Cardiac muscle cell (in vitro differentiated cells and primary cell): ENCODE measurements at places on chromosomes 3 and 15. TPM values are rescaled to one million over a fixed set of nuclear protein-coding genes. Genes with fewer than 3 reads are reported as not detected.

ABHD10 gene
- 22.6 and 27.9 TPM in 2 replicates for total RNA-seq

GRCh38 chr3:189914799-189915198 is 205.9 kb downstream of the P3H2 start:
- no peaks in the 10 kb centered on the region for H3K4me1 ChIP-seq
- peaks cover 3% of the 10 kb centered on the region for H3K27me3 ChIP-seq
- DNase-seq: peak; percentile 88
- H3K4me3 ChIP-seq: no peak overlapping the region
- no peak overlapping the region for H3K27ac ChIP-seq

ZNF385D gene
- 0.74 and 1.3 TPM in 2 replicates for total RNA-seq

- no peaks in the 10 kb centered on the region for H3K27me3 ChIP-seq
- H3K4me3 ChIP-seq: no peak overlapping the region
- H3K36me3 ChIP-seq: no peaks in the 10 kb centered on the region
Observed at GRCh38 chr3:192170659-192171058, 556.7 kb downstream of the FGF12 start.

EPHB3 gene
- total RNA-seq: 132 and 170 TPM in 2 replicates

DNA sequence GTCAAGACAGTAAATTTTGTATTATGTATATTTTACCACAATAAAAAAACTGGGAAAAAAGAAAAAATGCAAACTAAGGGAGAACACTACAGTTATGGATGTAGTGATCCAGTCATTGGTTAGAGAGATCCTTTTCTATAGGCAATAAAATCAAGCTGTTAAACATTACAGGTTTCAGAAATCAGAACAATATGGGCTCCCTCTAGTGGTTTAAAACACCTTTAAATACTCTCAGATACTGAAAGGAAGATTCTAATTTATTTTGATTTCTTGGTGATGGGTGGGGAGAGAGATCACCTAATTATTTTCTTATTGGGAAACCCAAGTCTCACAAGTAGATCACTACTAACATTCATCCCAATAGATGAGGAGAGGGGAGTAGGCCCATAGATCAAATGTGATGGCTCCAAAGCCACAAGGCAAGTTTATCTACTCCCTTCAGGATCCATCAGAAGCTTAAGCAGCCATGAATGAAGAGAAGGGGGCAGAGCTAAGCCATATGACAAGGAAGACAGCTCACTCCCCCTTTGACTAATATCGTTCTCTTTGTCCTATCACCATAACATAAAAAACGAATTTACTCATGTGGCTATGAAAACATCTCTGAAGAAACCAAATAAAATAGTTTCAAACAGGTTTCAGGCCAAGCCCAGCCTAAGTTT is 118.6 kb downstream of the ANO10 start:
- no peaks in the 10 kb centered on the region for H3K36me3 ChIP-seq
- DNase-seq: peak; percentile 40
- no peak overlapping the region for H3K4me3 ChIP-seq
- no peaks in the 10 kb centered on the region for H3K4me1 ChIP-seq
- no peak overlapping the region for H3K27ac ChIP-seq

DNA sequence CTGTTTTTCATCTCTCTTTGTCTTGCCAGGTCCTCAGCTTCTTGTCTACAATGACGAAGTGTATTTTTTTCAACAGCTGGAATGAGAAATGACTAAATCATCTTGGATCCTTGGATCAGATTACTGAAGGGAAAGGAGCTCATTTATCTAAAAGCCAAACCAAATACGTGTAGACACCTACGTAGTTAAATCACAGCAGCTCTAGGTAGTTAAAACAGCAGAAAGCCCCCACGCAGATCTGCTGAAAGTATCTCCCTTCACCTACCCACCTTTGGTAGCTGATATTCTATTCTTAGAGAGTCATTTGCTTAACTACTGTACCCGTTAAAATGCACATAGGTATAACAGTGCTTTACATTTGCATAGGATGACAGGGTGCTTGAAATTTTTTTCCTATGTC is 105.5 kb upstream of the WNT5A start:
- H3K27ac ChIP-seq: peak overlapping the region; percentile 55
- H3K4me1 ChIP-seq: peaks cover 10% of the 10 kb centered on the region
- H3K27me3 ChIP-seq: no peaks in the 10 kb centered on the region
- H3K36me3 ChIP-seq: no peaks in the 10 kb centered on the region
- DNase-seq: no peak
- H3K4me3 ChIP-seq: no peak overlapping the region

DNA sequence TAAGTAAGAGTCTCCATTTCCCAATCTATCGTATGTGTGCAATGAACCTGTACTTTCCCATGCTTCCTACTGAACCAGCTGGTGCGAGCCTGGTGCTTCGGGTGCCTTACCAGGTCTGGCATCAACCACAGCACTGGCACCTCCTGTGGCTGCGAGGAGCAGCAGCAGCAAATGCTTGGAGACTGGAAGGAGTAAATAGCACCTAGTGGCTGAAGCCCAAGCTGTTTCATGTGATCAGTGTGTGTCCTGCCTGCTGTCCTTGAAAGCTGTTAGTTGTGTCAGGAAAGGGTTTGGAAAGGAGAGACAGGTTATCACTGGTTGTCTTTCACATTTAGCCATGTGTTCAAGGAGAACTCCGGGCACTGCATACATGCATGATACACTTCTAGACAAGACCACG is 31.8 kb downstream of the PCOLCE2 start:
- H3K27me3 ChIP-seq: no peaks in the 10 kb centered on the region
- DNase-seq: peak; percentile 34
- H3K4me1 ChIP-seq: no peaks in the 10 kb centered on the region
- H3K27ac ChIP-seq: no peak overlapping the region
- H3K36me3 ChIP-seq: no peaks in the 10 kb centered on the region

- H3K27me3 ChIP-seq: no peaks in the 10 kb centered on the region
- H3K4me1 ChIP-seq: peaks cover 10% of the 10 kb centered on the region
- H3K4me3 ChIP-seq: no peak overlapping the region
- no peak overlapping the region for H3K27ac ChIP-seq
- DNase-seq: no peak
Observed at GRCh38 chr3:126781406-126781805, 77.4 kb downstream of the CHCHD6 start.

- peak overlapping the region; percentile 17 for H3K27ac ChIP-seq
- no peaks in the 10 kb centered on the region for H3K36me3 ChIP-seq
- peak; percentile 54 for DNase-seq
- H3K4me3 ChIP-seq: no peak overlapping the region
- no peaks in the 10 kb centered on the region for H3K27me3 ChIP-seq
Observed at GRCh38 chr3:2354702-2355101, 256.0 kb downstream of the CNTN4 start.

DNA sequence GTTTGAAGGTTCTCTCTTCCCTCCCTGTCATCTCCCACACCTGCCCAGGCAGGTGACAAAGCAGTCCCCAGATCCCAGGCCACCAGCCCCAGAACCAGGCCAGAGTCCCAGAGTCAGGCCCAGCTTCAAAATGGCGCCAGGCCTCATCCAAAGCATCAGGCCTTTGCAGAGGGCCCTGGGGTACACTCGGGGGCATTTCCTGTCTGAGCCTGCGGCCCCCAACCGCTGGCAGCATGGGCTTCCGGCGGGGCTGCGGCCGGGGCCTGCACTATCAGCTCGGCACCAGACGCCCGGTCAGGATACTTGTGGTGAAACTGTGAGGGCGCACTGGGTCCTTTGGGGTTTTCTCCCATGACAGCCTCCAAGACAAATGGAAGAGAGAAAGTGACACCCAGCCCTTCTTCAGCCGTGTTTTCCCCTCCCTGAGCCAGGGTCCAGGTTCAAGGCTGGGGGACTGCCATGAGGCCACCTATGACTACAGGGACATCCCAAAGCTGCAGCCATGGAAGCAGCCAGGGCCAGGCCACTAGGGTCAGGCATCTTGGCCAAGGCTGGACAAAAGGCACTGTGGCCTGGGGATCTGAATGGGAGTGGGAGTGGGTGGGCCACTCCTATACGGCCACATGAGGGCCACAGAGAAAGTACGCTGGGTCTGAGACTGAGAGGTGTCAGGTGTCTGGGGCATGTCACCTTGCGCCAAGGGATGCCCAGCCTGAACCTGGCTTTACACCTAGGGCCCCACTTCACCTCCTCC is 33.9 kb downstream of the RPN1 start:
- DNase-seq: no peak
- H3K36me3 ChIP-seq: peaks cover 18% of the 10 kb centered on the region
- H3K27ac ChIP-seq: no peak overlapping the region
- no peaks in the 10 kb centered on the region for H3K27me3 ChIP-seq
- peaks cover 6% of the 10 kb centered on the region for H3K4me1 ChIP-seq

SERPINI2 gene
- 0.57 TPM in 1 of 2 replicates, not detected in the other for total RNA-seq

DNA sequence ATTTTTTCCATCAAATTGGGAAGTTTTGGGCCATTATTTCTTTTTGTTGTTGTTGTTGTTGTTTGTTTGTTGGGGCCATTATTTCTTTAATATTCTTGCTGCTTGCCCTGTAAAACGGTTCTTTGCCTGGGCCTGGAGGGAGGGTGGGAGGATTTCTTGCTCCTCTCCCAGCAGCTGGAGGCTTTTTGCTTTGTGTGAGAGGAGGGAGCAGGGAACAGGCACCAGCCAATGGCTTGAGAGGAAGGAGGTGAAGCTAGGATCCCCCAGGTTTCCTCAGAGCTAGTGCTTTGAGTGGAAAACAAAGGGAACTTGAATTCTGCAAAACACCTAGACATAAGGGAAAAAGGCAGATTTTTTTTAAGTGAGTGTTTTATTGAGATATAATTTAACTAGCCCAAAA is 61.2 kb upstream of the DNAJC19 start:
- H3K4me1 ChIP-seq: no peaks in the 10 kb centered on the region
- H3K27me3 ChIP-seq: no peaks in the 10 kb centered on the region

GOLGA8G gene
- total RNA-seq: 0.15 TPM in 1 of 2 replicates, not detected in the other

CTXN2 gene
- not detected in 2 replicates for total RNA-seq

ITIH3 gene
- 0.06 TPM in 1 of 2 replicates, not detected in the other for total RNA-seq

MRPL46 gene
- total RNA-seq: 32.9 and 34.5 TPM in 2 replicates

DNA sequence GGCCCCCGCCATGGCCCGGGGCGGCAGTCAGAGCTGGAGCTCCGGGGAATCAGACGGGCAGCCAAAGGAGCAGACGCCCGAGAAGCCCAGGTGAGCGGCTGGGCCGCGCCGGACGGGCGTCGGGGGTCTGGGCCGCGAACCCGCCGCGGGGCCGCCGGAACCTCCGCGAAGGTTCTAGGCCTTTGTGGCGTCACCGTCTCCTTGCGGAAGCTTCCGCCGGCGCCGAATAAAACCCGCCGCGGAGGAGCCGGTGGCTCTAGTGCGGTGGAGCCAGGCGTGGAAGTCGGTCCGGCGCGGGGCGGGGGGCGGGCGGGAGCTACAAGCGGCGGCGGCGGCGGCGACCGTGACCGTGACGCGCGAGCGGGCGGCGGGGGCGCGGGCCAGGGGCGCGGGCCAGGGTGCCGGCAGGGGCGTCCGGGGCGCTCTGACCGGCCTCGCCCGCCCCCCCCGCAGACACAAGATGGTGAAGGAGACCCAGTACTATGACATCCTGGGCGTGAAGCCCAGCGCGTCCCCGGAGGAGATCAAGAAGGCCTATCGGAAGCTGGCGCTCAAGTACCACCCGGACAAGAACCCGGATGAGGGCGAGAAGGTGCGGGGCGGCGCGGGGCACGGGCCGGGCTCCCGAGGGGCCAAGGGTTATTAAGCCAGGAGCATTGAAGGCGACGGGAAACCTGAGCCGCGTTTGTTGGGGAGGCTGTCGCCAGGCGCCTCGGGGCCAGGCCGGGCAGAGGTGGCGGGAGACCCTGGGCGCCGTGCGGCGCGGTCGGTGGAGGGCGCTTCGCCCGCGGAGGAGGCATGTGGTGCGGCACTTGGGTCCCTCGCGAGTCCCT is at the start of gene DNAJA4:
Gene DNAJA4, plus strand, starts transcription at position 259 of the 833 bp plus-strand sequence. Its CDS starts 202 bp downstream, at position 461.
- H3K4me3 ChIP-seq: no peak within 1 kb of the TSS
- peaks cover 19% of the 10 kb centered on the region for H3K4me1 ChIP-seq
- DNase-seq: no peak
- H3K27ac ChIP-seq: peak within 1 kb of the TSS; percentile 89

DNA sequence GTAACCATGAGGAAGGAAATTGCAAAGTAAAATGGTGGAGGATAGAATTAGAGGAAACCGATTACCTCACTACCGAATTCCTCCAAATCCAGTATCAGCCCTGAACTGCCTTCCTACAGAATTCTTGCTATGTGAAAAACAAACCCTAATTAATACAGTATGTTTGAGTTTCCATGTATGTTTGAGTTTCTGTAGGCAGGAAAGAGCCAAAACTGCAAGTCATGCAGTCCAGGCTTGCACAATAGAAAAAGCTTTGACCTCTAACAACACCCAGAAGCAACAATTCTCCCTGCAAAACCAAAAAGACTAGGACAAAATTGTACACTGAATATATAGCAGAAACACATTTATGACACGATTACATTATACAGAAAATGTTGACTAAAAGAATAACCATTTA is 614.8 kb downstream of the DIPK2A start:
- no peak overlapping the region for H3K4me3 ChIP-seq
- no peaks in the 10 kb centered on the region for H3K27me3 ChIP-seq
- no peaks in the 10 kb centered on the region for H3K4me1 ChIP-seq
- DNase-seq: no peak
- H3K27ac ChIP-seq: no peak overlapping the region

CLDN18 gene
- total RNA-seq: 0.07 TPM in 1 of 2 replicates, not detected in the other

- H3K4me3 ChIP-seq: no peak overlapping the region
- DNase-seq: no peak
- no peaks in the 10 kb centered on the region for H3K4me1 ChIP-seq
- no peaks in the 10 kb centered on the region for H3K36me3 ChIP-seq
Observed at GRCh38 chr3:117495620-117496019, 786.0 kb downstream of the TUSC7 start.

LHFPL4 gene
- total RNA-seq: not detected in 2 replicates

CELSR3 gene
- 5.4 and 5.9 TPM in 2 replicates for total RNA-seq

GRCh38 chr15:29568840-29569532 is 253.3 kb downstream of the TJP1 start:
- H3K4me3 ChIP-seq: no peak overlapping the region
- H3K27me3 ChIP-seq: peaks cover 45% of the 10 kb centered on the region
- H3K4me1 ChIP-seq: peaks cover 6% of the 10 kb centered on the region
- H3K36me3 ChIP-seq: no peaks in the 10 kb centered on the region
- no peak overlapping the region for H3K27ac ChIP-seq
- DNase-seq: peak; percentile 10

GRCh38 chr3:173876476-173876875 is 478.9 kb downstream of the NLGN1 start:
- no peak overlapping the region for H3K27ac ChIP-seq
- H3K4me3 ChIP-seq: no peak overlapping the region
- no peaks in the 10 kb centered on the region for H3K27me3 ChIP-seq
- no peak for DNase-seq

- no peak overlapping the region for H3K4me3 ChIP-seq
- no peak overlapping the region for H3K27ac ChIP-seq
- H3K36me3 ChIP-seq: no peaks in the 10 kb centered on the region
- DNase-seq: no peak
- no peaks in the 10 kb centered on the region for H3K4me1 ChIP-seq
- no peaks in the 10 kb centered on the region for H3K27me3 ChIP-seq
Observed at GRCh38 chr3:27081566-27081965, 287.6 kb downstream of the NEK10 start.

DNA sequence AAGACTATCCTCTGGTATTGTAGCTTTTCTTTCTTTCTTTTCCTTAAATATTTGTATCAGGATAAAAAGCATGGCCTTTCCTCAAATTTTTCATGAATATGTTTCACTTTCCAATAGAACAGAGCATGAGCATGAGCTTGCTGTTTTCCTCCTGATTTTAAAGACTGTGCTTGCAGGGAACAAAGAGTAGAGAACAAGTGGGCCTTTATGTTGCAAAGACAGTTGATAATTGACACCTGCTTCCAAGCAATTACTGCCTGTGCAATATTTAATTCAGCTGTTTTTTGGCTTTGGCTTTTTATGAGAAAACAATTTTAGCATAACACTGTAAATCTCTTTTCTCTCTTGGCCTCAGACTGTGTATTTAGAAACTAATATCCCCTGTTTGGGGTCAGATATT is 263.6 kb upstream of the AZI2 start:
- DNase-seq: no peak
- no peaks in the 10 kb centered on the region for H3K36me3 ChIP-seq
- no peaks in the 10 kb centered on the region for H3K27me3 ChIP-seq
- H3K4me3 ChIP-seq: no peak overlapping the region
- H3K27ac ChIP-seq: no peak overlapping the region

GABRB3 gene
- 1.5 and 3.0 TPM in 2 replicates for total RNA-seq

CHRNA7 gene
- total RNA-seq: 4.2 and 7.7 TPM in 2 replicates
